ENCODE measurements at places on chromosomes 16 and 17. TPM values are rescaled to one million over a fixed set of nuclear protein-coding genes. Genes with fewer than 3 reads are reported as not detected.

The RPL13 gene
- 11,644 TPM for total RNA-seq

DNA sequence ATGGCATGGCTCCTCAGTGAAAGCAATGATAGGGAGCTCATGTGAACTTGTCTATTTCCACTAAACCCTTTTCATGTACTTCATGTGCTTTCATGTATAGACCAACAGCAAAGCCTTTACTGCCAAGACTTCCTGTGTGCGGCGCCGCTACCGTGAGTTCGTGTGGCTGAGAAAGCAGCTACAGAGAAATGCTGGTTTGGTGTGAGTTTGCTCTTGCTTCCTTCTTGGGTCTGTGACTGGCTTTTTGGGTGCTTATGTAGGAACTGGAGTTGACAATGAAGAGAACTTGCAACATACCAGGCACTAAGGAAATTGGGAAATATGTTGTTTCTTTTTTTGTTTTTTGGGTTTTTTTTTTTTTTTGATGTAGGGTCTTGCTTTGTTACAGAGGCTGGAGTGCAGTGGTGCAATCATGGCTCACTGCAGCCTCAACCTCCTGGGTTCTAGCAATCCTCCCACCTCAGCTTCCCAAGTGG lies 5.7 kb downstream of the SNX11 start:
- DNase-seq, result no peak

The ELMO3 gene
- total RNA-seq, result 5.9 TPM

DNA sequence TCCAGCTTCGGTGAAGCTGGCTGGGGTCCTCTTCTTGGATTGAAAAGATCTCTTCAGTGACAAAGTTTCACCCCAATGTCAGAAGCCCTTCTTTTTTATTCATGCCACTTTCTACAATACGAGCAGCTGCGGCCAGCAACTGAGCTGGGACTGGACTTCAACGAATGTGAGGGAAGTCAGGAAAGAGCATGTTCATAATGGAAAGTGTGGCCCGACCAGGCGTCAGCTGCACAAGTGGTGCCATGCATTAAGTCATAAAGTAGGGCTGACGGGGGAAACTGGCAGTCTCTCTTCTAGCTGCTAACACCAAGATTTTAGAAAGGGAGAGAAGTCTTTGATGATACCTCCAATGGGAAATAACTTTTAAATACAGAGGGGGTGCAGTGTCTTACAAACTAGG lies 192.6 kb downstream of the PARN start:
- no peak for DNase-seq

GRCh38 chr17:42312285-42313130 lies 24.2 kb downstream of the STAT5A start:
- DNase-seq, result no peak

DNA sequence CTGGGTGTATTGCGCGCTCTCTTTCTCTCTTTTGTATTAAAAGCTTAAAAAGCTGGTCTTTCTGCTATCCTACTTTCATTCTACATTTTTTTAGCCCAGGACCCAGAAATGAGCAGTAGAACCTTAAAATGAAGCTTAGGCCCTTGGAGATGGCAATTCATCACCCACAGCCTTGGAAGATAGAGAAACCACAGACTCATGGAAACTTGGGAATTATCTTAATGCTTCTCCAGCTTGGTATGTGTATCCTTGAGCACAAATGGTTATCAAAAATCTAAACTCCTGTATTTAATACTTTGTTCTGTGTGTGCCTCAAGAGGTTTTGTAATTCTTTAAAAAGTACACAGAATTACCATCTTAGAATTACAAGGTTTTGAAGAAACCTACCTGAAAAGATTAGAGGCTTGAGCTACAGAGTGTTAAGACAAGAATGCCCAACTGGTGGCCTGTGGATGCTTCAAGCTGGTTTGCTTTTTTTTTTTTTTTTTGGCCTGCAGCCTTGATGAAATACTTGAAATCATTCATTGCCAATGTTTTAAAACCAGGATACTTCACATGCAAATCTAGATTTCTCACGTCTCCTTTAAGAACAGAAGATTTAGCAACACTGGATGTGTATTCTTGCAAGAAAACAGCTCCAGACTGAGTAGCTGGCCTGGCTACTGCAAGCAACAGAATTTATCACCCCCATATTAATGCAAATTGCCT lies 105.0 kb downstream of the XYLT1 start:
- no peak for DNase-seq

The BEAN1 gene
- 6.7 TPM for total RNA-seq

DNA sequence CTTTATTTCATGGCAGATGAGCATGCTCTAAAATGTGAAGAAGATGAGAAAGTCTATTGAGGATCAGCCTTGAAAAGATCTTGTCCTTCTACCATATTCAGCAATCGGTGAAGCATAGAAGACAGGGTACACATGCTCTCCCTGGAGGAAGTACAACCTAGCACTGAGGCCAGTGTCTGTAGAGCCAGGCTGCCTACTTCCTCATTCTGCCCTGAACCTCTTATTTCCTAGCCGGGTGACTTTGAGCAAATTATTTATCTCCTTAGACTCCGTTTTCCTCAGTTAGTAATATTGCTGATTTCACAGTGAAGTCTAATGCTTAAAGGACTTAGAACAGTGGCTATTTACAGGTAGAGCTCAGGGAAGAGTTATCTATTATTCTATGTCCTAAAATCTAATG lies 58.4 kb downstream of the TMEM100 start:
- DNase-seq, result no peak

DNA sequence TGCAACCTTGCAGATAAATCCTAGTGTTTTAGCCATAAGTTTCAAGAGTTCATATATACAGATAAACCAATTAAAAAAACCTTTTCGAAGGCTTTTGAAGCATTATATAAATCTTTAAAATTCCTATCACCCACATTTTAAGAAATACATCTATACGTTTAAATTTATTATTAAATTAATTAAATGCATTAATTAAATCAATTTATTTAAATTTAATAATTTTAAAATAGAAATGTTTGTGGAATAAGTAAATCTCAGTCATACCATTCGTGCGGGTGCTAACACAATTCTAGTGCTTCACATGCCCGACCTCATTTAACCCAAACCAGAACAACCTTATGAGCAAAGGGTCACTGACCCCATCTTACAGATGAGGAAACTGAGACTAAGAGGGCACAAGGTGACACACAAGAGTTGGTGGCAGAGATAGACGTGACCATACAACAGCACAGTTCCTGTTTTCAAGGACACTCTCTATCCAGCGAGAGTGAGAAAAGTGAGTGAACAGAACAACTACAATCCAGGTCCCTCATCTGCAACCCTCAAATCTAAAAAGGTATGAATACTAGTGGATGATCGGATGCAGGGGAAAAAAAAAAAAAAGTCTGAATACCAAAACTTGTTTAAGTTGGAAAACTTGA lies 1.4 kb downstream of the NSMCE1 start:
- no peak for DNase-seq

The ZNF668 gene
- 27.8 TPM for total RNA-seq

- no peak for DNase-seq
Observed at GRCh38 chr17:3583456-3583855, 25.8 kb downstream of the TRPV1 start.

- no peak for DNase-seq
Observed at GRCh38 chr16:88561485-88562359, 8.5 kb upstream of the ZC3H18 start.

The KRT15 gene
- 1.3 TPM for total RNA-seq

The NAA60 gene
- total RNA-seq, result 30.7 TPM

The DOC2B gene
- total RNA-seq, result 38.1 TPM

DNA sequence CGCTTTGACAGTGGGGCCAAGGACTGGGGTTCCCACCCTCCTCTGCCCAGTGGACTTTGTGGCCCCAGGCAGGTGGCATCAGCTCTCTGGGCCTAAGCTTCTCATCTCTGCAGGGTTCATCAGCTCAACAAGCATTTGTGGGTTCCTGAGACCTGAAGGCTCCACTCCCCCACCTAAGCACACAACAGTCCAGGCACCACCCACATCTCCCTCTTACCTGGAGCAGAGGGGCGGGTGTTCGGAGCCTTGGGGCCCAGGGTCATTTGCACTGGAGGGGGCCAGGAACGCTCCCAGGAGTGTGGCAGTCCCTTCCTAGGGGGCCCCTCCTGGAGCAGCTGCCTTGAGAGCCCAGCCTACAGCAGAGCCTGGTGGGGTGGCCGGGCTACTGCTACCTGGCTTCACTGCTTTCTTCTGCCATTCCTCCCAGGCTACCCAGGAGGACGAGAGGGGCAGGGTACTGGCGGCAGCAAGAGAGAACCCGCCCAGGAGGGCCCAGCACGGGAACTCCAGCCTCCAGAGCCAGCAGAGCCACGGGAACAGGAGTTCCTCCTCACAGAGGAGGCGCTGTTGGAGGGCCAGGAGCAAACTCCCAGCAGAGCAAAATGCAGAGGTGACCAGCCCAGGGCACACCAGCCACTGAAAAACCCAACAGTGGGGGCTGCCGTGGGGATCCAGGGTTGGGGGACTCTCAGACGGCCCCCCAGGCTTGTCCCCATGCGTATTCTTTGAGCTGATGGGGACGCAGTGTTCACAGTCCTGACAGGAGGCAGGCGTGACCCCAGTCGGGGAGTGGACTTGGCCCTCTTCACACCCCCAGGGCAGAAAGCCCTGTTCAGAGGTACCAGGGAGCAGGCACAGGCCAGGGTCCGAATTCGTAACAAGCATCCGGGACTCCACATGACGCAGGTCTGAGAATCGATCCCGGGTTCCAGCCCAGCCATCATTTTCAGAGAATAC lies 35.1 kb upstream of the SLC38A10 start:
- no peak for DNase-seq

The SLX4 gene
- total RNA-seq, result 6.4 TPM

The ZNF830 gene
- total RNA-seq, result 11.1 TPM

The TP53TG3F gene
- total RNA-seq, result not detected

The TOM1L1 gene
- total RNA-seq, result 76.0 TPM

- DNase-seq, result no peak
Observed at GRCh38 chr17:34822007-34822739, 139.1 kb downstream of the CCT6B start.

GRCh38 chr16:19113577-19114358 lies at the start of gene ITPRIPL2:
Gene ITPRIPL2 (plus strand): TSS chr16:19113964. CDS start chr16:19114462, 498 bp downstream.
- no peak for DNase-seq

GRCh38 chr16:74200921-74201320 lies 95.7 kb upstream of the PSMD7 start:
- no peak for DNase-seq

DNA sequence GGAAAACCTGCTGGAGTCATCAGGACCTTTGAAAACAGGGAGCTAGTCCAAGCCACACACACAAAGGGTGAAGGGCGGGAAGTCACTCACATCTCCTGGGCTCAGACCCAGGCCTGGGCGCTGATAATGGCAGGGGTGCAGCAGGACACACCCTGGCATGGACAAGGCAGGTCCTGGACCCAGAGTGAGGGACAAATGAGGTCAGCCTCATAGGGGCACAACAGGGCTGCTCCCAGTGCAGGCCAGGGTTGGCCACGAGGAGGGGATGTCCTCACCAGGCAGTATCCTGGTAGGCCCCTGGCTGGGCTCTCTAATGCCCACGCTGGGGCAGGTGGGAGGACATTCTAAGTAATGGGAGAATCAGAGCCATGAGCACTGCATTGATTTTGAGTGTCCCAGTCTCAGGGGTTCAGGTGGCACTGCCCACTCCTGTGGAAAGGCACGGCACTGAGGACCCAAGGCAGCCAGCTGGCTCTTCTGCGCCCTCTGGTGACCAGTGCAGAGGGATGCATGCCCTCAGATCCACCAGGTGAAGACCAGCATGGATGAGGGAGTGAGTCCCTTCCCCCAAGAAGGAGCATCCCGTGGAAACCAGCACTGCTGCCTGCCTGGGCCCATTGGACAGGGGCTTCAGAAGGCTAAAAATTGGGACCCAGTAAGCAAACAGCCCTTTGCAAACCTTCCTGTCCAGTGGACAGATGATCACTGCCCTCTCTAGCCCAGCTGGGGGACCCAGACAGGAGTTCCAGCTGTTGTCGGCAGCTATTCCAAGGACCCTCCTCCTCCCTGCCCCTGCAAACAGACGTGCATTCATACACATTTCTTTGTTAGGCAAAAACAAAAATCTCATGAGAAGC lies 23.4 kb upstream of the SREBF1 start:
- DNase-seq, result no peak

DNA sequence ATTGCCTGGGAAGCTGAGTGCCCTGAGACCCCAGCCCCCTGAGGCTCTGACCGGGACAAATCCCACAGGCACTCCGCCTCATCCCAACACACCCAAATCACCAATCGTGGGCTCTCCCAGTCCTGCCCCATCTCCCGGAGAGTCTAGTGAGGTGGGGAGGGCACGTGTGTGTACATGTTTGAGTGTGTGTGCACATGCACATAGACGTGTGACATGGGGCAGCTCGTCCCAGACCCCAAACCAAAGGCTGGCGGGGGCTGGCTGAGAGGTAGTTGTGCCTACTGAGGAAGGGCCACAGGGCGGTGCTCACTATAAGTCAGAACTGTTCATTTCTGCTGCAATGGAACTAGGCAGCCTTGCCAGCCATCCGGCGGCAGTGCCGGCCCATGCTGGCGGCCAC lies 8.6 kb downstream of the SNAI3 start:
- no peak for DNase-seq

DNA sequence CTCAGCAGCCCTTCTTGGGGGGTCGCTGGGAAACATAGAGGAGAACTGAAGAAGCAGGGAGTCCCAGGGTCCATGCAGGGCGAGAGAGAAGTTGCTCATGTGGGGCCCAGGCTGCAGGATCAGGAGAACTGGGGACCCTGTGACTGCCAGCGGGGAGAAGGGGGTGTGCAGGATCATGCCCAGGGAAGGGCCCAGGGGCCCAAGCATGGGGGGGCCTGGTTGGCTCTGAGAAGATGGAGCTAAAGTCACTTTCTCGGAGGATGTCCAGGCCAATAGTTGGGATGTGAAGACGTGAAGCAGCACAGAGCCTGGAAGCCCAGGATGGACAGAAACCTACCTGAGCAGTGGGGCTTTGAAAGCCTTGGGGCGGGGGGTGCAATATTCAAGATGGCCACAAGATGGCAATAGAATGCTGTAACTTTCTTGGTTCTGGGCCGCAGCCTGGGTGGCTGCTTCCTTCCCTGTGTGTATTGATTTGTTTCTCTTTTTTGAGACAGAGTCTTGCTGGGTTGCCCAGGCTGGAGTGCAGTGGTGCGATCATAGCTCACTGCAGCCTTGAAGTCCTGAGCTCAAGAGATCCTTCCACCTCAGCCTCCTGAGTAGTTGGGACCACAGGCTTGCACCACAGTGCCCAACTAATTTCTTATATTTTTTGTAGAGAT lies 3.4 kb downstream of the STH start:
- no peak for DNase-seq

Data from kidney epithelial cell (primary cell).